ENCODE measurements at places on chromosomes 2 and 18.

GRCh38 chr2:148726228-148726627 lies 81.7 kb downstream of the EPC2 start:
- DNase-seq, result no peak

DNA sequence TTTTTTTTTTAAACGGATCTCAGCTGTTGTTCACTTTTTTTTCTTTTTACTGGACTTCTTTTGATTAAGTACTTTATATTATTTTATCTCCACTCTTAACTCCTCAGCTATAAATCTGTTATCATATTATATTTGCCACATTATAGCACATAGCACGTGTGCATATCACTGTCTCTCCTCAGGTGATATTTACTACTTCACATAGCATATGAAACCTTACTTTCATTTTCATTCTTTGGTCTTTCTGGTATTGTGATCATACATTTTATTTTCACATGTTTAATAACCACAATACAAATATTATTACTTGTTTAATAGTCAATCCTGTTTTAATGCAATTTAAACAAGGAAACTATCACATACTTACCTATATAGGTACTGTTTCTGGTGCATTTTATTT lies 993.1 kb upstream of the TMEFF2 start:
- DNase-seq, result no peak

- no peak for DNase-seq
Measured at GRCh38 chr18:68724021-68724420, 9.1 kb upstream of the TMX3 start.

- no peak for DNase-seq
Measured at GRCh38 chr2:212595036-212595654, 56.5 kb upstream of the ERBB4 start.

GRCh38 chr2:204177251-204177976 lies 240.9 kb downstream of the ICOS start:
- DNase-seq, result no peak

GRCh38 chr18:72878143-72878542 lies 10.4 kb upstream of the NETO1 start:
- DNase-seq, result no peak

- no peak for DNase-seq
Measured at GRCh38 chr2:183259921-183260320, 135.7 kb downstream of the NUP35 start.
